ENCODE measurements at places on chromosomes 1 and 21.

DNA sequence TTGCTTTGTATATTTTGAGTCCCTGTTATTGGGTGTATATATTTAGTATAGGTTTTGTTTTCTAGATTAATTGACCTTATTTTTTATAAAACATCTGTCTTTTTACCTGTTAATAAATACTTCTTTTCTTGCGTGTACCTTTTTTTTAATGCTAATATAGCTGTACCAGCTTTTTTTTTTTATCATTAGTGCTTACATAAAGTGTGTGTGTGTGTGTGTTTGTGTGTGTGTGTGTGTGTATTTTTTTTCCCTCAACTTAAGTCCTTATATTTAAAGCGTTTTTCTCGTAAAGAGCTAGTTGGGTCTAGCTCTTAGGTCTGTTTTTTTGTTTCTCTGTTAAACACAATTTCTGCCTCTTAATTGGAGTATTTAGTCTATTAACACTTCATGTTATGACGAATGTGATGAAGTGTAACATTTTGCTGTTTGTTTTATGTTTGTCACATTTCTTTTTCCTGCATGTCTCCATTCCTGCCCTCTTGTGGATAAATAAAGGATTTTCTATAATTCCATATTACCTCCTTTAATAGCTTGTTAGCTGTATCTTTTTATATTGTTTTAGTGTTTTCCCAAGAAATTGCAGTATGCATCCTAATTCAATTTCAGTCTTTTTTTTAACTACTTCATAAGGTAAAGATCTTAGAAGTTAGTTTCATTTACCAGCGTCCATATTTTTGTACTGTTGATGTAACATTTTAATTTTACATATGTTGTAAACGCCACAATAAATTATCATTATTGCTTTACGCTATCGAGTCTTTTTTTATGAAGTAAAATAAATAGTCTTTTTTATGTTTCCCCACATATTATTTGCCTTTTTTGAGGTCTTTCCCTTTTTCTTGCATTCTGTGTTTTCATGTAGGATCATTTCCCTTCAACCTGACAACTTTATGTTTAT lies 4.3 kb downstream of the PRMT2 start:
- peaks cover 6% of the 10 kb centered on the region for H3K36me3 ChIP-seq
- H3K4me3 ChIP-seq: no peak overlapping the region
- no peak overlapping the region for H3K27ac ChIP-seq
- H3K4me1 ChIP-seq: peaks cover 17% of the 10 kb centered on the region
- H3K27me3 ChIP-seq: no peaks in the 10 kb centered on the region
- DNase-seq: no peak

DNA sequence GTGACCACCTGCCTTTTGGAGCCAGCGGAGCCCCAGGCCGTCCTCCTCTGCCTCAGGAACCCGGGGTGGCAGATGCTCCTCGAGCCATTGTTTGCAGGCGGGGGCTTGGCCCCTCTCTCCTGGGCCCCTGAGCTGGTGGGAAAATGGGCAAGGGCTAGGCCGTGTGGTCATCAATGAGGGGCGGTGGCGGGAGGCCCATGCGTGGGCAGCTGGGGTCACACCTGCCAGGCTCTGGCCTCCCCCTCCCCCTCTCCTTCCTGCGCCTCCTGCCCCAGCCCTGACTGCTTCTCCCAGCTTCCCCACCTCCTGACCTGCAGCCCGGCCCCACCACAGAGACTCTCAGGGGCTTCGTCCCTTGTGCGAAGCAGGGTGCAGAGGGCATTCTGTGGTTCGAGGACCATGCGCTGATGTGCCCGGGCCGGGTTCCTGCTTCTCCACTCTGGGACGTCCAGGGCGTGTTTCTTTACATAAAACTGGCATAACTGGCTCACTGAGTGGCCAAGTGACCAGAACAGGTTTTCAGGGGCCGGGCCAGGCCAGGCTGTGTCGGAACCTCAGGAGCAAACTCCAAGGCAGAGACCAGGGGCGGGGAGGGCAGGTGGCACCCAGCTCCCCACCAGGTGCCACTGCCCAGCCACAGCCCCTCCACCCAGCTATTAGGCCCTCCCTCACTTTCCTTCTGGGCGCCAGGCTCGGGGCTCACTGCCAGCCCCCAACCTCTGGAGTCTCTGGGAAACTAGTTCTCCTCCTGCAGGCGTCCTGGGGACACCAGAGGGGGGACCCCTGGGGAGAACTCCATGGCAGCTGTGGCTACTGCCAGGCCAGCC lies 9.3 kb downstream of the SAMD11 start:
- H3K27me3 ChIP-seq: peaks cover 8% of the 10 kb centered on the region
- H3K27ac ChIP-seq: no peak overlapping the region
- no peak for DNase-seq
- H3K4me3 ChIP-seq: no peak overlapping the region
- peaks cover 4% of the 10 kb centered on the region for H3K4me1 ChIP-seq

DNA sequence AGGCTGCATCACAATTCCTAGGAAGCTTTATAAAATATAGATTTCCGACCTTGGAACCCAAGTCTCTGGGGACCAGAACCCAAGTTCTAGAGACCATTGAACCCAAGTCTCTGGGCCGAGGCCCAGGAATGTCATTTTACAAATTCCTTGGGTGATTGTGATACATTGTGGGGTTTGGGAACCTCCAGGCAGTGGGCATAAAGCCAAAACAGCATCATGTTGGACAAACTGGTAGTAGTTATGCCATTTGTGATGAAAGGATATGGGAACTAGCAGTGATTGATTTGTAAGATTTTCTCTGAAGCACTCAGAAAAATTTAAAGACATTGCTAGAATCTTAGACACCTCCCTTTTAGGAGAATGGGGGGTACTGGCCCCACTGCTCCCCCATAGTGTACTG lies 160.2 kb downstream of the HIVEP3 start:
- H3K27ac ChIP-seq: no peak overlapping the region
- no peak for DNase-seq
- no peak overlapping the region for H3K4me3 ChIP-seq

DNA sequence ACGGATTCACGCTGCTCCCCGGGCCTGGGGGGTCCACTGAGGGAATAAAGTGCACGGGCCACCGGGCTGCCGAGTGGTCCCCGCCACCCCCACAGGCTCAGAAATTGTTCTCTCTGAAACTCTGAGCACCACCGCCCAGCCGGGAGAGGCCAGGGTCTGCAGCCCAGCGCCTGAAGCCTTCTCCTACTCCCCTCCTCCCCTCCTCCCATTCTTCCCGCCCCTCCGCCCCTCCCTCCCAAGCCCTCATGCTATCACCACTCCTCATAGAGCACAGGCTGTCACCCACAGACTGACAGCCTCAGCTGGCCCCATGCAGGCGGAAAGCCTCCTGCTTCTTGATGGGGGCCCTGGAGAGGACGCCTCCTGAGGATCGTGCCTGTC lies 707 bp upstream of the GPR153 start:
- H3K27me3 ChIP-seq: no peaks in the 10 kb centered on the region
- H3K36me3 ChIP-seq: no peaks in the 10 kb centered on the region
- H3K27ac ChIP-seq: no peak overlapping the region

- H3K36me3 ChIP-seq: no peaks in the 10 kb centered on the region
- H3K27me3 ChIP-seq: no peaks in the 10 kb centered on the region
- H3K4me3 ChIP-seq: no peak overlapping the region
- H3K4me1 ChIP-seq: peaks cover 6% of the 10 kb centered on the region
- no peak for DNase-seq
Measured at GRCh38 chr1:3248155-3249141, 179.4 kb downstream of the PRDM16 start.

GRCh38 chr1:61152066-61152465 lies 69.7 kb downstream of the NFIA start:
- no peaks in the 10 kb centered on the region for H3K36me3 ChIP-seq
- no peak for DNase-seq
- H3K4me1 ChIP-seq: no peaks in the 10 kb centered on the region
- no peak overlapping the region for H3K27ac ChIP-seq
- no peak overlapping the region for H3K4me3 ChIP-seq

DNA sequence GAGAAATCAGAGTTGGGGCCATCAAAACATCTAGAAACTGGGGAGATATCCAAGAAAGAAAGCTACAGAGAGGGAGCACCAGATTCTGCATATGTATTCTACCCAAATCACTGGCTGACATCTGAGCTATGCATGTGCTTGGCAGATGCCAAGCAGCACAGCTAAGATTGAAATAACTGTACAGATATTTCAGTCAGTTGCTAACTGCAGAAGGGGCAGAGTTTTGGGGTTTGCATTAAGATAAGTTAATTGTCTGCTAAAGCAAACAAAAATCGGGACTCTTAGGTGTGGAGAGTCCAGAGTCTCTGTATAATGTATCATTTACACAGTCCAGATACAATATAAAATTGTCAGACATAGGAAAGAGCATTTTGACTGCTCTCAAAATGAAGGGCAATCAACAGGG lies 437.1 kb downstream of the PTBP2 start:
- no peaks in the 10 kb centered on the region for H3K4me1 ChIP-seq
- H3K36me3 ChIP-seq: no peaks in the 10 kb centered on the region
- no peak overlapping the region for H3K4me3 ChIP-seq
- H3K27me3 ChIP-seq: no peaks in the 10 kb centered on the region
- H3K27ac ChIP-seq: no peak overlapping the region

GRCh38 chr1:39926343-39926793 lies 24.7 kb upstream of the MYCL start:
- no peak overlapping the region for H3K27ac ChIP-seq
- DNase-seq: no peak
- H3K27me3 ChIP-seq: no peaks in the 10 kb centered on the region
- H3K4me1 ChIP-seq: no peaks in the 10 kb centered on the region
- H3K4me3 ChIP-seq: no peak overlapping the region

DNA sequence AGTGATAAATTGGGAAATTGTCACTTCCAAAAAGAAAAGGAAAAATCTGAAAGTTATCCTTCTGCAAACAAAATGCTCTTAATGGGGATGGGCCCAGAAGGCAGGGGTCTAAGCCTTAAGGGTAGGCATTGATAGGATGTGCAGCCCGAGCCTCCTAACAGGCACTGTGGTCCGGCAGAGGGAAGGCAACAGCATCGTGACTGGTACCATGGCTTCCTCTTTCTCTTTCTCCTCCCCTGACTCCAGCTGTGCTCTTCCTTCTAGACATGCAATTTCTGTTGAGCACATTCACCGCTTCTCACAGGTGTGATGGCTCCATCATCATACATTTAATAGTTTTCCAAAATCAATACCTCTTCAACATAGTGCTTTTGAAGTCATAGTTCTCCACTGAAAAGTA lies 91.5 kb downstream of the SELENOF start:
- no peak overlapping the region for H3K4me3 ChIP-seq
- no peak for DNase-seq
- H3K27ac ChIP-seq: no peak overlapping the region
- H3K4me1 ChIP-seq: no peaks in the 10 kb centered on the region
- H3K27me3 ChIP-seq: no peaks in the 10 kb centered on the region

GRCh38 chr1:240965581-240966091 lies 353.7 kb upstream of the GREM2 start:
- H3K36me3 ChIP-seq: no peaks in the 10 kb centered on the region
- no peak overlapping the region for H3K4me3 ChIP-seq
- no peak for DNase-seq
- no peaks in the 10 kb centered on the region for H3K4me1 ChIP-seq
- H3K27ac ChIP-seq: no peak overlapping the region

DNA sequence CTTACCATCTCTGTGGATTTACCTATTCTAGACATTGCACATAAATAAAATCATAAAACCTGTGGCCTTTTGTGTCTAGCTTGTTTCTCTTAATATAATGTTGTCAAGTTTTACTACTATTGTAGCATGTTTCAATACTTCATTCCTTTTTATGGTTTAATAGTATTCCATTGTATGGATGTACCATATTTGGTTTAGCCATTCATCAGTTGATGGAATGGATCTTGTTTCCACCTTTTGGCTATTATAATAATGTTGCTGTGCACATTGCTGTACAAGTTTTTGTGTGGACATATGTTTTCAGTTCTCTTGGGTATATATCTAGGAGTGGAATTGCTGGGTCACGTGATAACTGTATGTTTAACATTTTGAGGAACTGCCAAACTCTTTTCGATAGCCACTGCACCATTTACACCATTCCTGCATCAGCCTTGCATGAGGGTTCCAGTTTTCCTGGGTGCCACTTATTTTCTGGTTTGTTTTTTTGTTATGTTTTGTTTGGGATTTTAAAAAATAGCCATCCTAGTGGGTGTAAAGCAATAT lies 66.9 kb downstream of the RNF220 start:
- no peak overlapping the region for H3K4me3 ChIP-seq
- DNase-seq: no peak
- peaks cover 4% of the 10 kb centered on the region for H3K27me3 ChIP-seq
- no peak overlapping the region for H3K27ac ChIP-seq

GRCh38 chr1:236904892-236905741 lies 99.1 kb downstream of the MT1HL1 start:
- no peak overlapping the region for H3K4me3 ChIP-seq
- no peak overlapping the region for H3K27ac ChIP-seq
- no peaks in the 10 kb centered on the region for H3K27me3 ChIP-seq
- DNase-seq: peak; percentile 70

DNA sequence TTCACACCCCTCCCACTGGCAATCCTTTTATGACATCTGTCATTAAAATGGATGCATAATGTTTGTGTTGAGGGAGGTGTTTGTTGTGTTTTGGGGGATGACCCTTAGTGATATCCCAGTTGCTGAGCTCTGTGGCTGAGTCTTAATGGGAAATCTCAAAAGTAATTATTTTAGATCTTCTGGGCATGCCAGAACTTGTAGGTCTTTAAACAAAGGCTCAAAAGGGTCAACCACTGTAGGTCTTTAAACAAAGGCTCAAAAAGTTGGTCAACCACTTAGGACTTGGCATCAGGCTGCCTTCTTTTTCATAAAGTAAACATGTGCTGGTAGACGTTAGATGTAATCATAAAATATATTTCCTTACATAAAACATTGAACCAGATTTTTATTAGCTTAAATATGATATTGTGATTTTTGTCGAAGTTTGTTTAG lies 78.0 kb downstream of the CDC14A start:
- no peaks in the 10 kb centered on the region for H3K4me1 ChIP-seq
- no peak for DNase-seq
- no peaks in the 10 kb centered on the region for H3K36me3 ChIP-seq
- no peaks in the 10 kb centered on the region for H3K27me3 ChIP-seq
- no peak overlapping the region for H3K4me3 ChIP-seq
- no peak overlapping the region for H3K27ac ChIP-seq

- H3K27me3 ChIP-seq: no peaks in the 10 kb centered on the region
- no peak overlapping the region for H3K27ac ChIP-seq
- H3K4me3 ChIP-seq: no peak overlapping the region
- no peaks in the 10 kb centered on the region for H3K4me1 ChIP-seq
- DNase-seq: no peak
- no peaks in the 10 kb centered on the region for H3K36me3 ChIP-seq
Measured at GRCh38 chr1:221045842-221046831, 166.9 kb downstream of the HLX start.

GRCh38 chr1:116521186-116521585 lies 49.6 kb downstream of the CD58 start:
- DNase-seq: no peak
- no peaks in the 10 kb centered on the region for H3K36me3 ChIP-seq
- H3K27ac ChIP-seq: no peak overlapping the region

- no peak overlapping the region for H3K4me3 ChIP-seq
- no peaks in the 10 kb centered on the region for H3K36me3 ChIP-seq
- peaks cover 35% of the 10 kb centered on the region for H3K27me3 ChIP-seq
- H3K4me1 ChIP-seq: no peaks in the 10 kb centered on the region
- DNase-seq: no peak
Measured at GRCh38 chr1:205049479-205049878, 6.5 kb downstream of the CNTN2 start.
